ENCODE measurements at places on chromosomes 2 and 18.

DNA sequence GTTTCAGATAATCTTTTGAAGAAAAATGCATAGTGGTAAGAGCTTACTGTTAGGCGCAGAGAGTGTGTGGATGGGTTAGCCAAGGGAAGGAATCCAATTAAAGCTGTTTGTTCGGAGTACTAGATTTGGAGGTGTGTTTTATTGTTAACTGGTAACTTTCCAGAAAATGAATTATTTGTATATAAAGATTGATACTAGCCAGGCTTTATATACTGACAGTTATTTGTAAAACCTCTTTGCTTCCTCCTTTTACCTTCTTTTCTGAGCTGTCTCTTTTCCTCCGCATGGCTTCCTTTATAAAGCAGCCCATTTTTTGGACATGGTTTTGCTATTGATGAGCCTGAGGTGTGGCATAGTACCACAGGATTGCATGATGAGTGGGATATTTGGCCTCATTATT is 25.6 kb downstream of the SPTBN1 start:
- no peak for DNase-seq

DNA sequence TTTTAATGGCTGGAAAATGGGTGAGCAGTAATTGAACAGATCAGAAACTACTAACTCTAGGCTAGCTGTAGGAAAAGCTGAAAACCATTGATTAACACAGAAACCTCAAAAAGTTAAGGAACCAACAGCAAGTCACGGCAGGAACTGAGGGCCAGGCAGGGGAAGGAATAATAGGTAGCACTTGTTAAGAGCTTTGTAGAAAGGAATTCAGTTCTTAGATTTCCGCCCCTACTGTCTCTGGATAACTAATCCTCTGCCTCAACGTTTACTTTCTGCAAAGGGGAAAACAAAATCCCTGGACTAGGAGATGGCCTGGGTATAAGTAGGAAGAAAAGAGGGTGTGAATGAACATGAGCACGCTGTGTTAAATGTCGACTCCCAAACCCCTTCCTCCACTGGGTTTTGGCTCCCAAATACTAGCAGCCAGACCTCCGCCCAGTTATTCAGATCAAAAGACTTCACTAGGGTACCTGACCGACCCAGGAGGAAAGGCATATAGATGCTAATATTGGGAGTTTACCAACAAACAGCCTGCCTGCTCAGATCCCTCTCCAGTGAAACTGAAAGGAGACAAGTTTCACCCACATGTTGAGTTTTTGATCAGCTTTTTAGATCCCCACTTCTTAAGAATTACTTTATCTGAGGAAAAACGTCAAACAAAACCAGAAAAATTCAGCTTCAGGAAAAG is 12.4 kb downstream of the SMAD2 start:
- no peak for DNase-seq

DNA sequence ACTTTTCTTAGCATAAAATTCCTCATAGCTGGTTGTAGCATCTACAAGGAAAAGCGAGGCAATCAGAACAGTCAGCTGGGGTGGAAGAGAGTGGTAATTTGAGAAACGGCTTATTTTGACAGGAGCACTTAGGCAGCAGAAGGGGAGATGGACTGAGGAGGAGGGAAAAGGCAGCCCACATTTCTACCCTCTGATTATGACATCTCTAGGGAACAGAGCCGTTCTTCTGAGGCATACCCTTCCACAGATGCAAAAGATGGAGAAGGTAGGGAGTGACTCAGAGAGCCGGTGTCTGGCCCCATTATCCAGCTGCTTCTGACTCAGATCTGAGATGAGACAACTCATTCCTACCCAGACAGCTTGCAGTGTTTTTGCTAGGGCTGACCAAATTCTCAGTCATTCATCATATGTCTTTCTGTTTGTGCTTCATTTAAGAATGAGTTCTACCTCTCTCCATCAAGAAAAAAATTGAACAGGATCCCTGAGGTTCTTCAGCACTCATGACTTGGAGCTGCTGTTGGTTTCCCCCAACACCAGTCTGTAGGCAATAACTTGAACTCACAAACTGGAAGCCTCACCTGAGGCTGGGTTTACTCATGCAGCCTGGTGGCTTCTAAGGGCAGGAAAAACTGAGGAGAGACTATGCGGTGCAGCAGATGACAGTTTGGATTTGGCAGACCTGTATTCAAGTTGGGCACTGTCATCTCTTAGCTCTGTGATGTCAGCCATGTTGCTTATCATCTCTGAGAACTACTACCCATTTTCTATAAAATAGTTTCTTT is 15.9 kb upstream of the SEC11C start:
- no peak for DNase-seq

GRCh38 chr2:44184106-44184505 is 15.4 kb downstream of the PPM1B start:
- DNase-seq = no peak

- no peak for DNase-seq
Measured at GRCh38 chr2:34851804-34852203, 1252.7 kb upstream of the FAM98A start.

- no peak for DNase-seq
Measured at GRCh38 chr2:48694149-48694548, 61.4 kb downstream of the LHCGR start.

- no peak for DNase-seq
Measured at GRCh38 chr2:238116298-238117198, 16.4 kb downstream of the ESPNL start.

DNA sequence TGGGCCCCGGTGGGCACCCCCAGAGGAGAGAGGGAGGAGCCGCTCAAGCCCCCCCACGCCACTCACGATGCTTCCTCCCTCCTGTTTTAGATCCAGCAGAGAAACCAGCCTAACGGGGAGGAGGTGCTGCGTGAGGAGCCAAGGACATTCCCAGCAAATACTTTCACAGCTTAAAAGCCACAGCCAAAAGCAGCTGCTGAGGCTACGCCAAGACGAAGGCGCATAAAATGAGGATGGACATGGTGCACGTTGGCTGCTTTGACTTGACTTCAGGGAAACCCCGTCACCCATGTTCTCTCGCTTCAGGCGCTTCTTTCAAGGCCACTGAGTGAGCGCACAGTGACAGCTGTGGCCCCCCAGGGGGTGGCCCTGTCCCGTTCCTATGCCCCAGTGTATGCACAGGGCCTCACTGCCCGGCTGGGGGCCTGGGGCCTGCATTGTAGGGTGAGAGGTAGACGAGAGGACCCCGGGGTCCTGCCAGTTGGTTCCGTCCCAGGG is 72.1 kb upstream of the PXDN start:
- no peak for DNase-seq

DNA sequence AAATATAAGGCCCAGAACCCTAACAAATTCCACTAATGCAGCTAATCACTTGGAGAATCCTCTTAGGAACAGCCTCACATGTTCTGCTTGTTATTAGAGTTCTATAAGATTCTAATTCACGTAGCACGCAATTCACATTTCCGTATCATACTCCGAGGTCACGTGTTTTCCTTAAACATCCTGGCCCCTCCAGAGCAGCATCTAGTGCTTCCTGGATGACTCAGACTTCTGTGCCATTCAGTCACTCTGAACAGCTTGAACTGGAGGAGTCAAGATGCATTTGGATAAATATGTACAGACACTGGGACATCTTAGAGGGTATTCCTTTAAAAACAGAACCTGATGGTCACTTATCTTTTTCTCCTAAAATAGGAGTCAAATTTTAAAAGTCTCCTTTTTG is 156.5 kb downstream of the MYO5B start:
- no peak for DNase-seq

DNA sequence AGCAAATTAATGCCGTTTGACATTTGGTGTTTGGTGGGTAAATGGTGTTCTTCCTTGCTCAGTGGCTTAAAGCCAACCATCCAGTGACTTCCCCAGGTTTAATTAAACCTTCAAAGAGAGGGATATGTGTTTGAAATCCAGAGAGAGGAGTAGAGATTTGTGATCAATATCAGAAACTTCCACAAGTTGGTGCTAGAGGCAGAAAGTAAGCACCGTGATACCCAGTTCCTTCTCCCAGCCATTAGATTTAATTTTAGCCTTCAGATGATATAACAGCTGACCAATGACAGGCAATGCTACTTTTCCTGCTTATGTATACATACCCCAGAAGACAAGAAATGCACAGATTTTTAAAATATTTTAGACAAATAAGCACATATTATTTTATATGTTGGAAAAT is 398.5 kb downstream of the CDH2 start:
- DNase-seq = no peak

DNA sequence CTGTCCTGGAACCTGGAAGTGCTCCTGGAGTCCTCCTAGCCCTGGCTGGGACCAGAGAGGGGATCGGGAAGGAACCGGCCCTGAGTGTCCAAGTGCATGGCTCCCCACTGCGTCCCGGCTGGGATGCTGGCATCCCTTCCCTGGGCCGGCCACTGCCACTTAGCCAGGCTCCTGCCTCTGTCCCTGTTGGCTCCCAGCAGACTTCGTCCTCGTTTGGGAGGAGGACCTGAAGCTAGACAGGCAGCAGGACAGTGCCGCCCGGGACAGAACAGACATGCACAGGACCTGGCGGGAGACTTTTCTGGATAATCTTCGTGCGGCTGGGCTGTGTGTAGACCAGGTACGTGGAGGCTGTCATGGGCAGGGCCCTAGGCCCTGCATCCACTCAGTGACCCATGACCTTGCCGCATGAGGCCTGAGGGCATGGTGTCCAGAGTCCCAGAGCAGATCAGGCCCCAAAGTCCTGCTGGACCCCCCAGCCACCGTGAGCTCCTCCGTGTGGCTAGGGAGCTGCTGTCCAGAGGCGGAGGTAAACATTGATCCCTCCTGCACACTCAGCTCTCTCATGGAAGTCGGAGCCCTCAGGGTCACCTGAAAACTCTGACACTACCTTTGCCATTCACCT is 7.1 kb downstream of the ANO7 start:
- no peak for DNase-seq

DNA sequence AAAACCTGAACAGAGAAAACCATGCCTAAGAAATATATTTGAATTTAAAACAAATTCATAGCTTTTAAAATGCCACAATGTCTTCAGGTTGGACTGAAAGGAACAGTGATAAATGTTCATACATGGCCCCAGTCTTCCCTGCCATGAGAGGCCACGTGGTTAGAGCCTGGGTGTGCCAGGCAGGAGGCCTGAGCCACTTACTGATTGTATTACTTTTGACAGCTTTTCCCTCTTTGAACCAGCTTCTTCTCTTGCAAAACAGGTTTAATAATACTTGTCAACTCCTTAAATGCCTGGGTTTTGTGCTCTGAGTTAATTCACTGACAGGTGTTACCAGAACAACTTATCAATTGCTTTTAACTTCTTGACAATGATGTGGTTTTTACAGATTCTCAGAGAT is 27.0 kb downstream of the RBKS start:
- no peak for DNase-seq

DNA sequence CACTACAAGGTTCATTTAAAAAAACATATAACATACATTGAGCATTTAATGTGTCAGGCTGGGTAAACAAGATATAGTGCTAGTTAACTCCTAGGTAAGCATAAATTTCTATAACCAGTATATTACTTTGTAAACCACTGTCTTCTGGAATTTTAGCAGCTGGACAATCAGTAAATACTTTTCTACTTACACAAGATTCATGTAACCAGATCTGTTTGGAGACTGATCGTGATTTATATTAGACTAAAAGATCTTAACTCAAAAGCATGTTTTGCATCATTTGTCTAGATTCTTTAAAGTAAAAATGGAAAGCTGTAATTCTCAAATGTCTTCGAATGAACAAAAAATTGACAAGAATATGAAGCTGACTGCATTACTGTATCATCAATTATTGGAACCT is 941 bp upstream of the SGO2 start:
- no peak for DNase-seq

DNA sequence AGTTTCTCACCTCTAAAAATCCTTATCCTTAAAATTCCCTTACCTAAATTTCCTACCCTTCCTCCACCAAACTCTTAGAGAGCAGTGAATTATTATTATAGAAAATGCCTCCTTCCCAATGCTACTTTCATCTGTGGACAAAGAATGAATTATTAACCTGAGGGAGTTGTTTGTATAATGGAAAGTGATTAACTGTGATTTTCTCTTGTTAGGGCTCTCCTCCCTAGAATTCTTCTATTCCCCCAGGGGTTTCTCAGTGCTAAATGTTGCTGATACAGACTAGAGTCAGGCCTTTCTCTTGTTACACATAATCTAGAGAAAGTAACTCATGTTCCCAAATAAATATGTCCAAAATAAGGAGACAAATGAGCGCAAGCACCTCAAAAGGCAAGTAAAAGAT is 23.3 kb downstream of the EPB41L5 start:
- DNase-seq = no peak

DNA sequence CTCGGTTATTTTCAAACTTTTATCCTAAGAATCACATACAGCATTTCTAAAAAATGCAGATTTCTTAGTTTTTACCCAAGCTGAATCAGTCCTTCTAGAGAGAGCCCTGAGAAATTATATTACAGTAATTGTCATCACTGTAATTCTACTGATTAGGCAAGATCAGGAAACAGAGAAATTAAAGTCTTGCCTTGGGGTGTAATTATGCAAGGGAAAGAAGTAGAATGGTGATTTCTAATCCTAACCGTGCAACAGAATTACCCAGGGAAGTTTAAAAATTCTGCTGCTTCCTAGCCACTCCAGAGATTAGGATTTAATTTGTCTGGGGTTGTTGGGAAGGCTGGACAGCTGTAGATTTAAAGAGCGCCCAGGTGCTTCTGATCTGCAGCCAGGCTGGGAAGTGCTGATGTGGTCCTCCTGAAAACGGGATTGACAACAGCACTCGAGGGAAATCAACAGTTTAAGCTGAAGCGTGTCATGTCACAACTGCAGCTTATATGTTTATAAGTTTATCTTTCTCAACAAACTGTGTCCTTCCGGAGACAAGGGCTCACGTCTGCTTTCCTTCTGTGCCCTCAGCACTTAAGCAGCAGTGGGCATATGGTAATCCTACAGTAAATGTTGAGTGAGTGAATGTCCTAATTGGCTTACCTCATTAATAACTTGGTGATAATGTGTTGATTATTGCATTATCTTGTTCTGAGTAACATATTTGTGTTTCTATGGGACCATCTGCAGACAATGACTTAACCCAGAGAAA is 671.9 kb upstream of the SOX11 start:
- DNase-seq = no peak

GRCh38 chr2:165874445-165875039 is 79.0 kb downstream of the TTC21B start:
- DNase-seq = no peak

DNA sequence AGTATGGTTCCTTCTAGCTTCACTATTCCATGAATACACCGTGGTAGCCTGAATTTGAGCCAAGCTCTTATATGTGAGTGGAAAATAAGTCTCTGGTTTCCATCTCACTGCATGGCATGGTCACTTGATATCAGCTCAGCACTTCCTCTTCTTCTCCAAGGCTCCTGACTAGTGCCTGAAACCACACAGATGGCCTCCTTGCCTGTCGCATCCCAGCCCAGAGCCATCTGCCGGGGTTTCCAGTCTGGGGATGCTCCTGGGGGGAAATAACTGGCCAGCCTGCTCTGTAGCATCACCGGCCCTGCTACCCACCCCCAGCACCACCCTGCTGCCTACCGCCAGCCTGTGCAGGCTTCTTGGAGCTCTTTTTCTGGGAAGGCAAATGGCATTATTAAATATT is 7.7 kb upstream of the MARCHF4 start:
- DNase-seq = no peak

Data from esophagus squamous epithelium (tissue), 5 donors.